ENCODE measurements at places on chromosomes 11 and 22.

DNA sequence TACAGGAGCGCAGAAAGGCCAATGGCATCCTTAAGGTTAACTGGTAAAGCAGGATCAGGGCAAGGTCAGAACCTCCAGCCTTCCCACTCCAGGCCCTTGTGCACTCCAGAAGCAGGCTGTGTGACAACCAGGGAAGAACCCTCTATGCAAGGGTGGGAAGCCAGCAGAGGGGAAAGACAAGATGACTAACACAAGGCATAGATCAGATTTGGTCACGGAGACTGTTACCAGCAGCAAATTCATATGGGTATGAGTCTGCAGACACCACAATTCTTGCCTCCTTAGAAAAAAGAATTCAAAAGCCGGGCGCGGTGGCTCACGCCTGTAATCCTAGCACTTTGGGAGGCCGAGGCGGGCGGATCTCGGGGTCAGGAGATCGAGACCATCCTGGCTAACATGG, 39.8 kb upstream of the MTNR1B start:
- no peak for DNase-seq

- DNase-seq: no peak
Measured at GRCh38 chr11:19696073-19696472, 16.6 kb upstream of the NAV2 start.

GRCh38 chr22:22098457-22099193, 116.0 kb upstream of the TOP3B start:
- no peak for DNase-seq

DNA sequence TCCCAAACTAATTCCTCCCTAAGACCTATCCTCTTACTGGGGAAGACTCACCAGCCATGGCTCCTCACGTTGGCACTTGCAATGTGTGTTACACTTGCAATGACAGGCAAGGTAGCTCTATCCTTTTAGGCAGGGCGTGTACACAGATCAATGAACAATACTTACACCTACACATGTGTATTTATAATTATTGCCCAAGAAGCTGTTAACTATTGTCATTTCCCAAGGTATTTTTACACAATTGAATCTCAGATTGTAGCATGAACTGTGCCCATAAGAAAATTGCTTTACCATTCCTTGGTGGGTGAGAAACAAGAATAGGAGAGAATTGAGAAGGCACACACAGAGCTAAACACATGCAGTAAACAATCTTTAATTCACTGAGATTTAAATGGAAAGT, at the start of gene CARD18:
CARD18 (minus strand) TSS at position 101 of the 400 bp plus-strand sequence; CDS start at position 58, 43 bp downstream.
- DNase-seq: no peak

DNA sequence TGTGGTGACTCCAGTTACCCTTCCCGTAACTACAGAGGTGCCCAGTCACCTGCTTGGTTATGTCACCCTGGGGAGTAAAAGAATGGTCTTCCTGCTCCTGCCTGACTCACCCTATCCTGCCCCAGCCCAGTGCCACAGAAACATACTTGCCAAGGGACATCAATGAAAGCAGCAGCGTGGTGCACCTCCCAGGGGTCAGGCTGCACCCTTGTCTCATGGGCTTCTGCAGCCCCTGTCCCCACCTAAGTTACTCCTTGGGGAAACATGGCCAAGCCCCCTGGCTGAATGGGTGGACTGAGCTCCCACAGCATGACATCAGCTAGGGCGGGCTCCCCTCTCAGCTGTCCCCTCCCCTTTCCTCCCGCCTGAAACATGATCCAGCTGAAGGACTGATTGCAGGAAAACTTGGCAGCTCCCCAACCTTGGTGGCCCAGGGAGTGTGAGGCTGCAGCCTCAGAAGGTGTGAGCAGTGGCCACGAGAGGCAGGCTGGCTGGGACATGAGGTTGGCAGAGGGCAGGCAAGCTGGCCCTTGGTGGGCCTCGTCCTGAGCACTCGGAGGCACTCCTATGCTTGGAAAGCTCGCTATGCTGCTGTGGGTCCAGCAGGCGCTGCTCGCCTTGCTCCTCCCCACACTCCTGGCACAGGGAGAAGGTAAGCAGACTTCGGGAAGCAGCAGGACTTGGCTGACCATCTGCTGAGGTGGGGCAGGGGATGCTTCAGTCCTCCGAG, at the start of gene HTR3A:
HTR3A (plus strand) TSS at position 368 of the 730 bp plus-strand sequence; CDS start at position 586, 218 bp downstream.
- DNase-seq: no peak

GRCh38 chr11:77151804-77152509, 23.9 kb downstream of the MYO7A start:
- DNase-seq: no peak

- DNase-seq: no peak
Measured at GRCh38 chr22:39937906-39938305, 22.3 kb upstream of the TMA7B start.
